Amygdala (tissue), 56 donors: ENCODE measurements at places on chromosomes 12 and 14.

GRCh38 chr12:102029141-102029540 is 32.6 kb downstream of the WASHC3 start:
- DNase-seq, result no peak

GRCh38 chr14:45799511-45799910 is 546.5 kb upstream of the MIS18BP1 start:
- no peak for DNase-seq

- DNase-seq, result peak; percentile 49
Measured at GRCh38 chr12:124512667-124513296, 54.6 kb downstream of the NCOR2 start.

DNA sequence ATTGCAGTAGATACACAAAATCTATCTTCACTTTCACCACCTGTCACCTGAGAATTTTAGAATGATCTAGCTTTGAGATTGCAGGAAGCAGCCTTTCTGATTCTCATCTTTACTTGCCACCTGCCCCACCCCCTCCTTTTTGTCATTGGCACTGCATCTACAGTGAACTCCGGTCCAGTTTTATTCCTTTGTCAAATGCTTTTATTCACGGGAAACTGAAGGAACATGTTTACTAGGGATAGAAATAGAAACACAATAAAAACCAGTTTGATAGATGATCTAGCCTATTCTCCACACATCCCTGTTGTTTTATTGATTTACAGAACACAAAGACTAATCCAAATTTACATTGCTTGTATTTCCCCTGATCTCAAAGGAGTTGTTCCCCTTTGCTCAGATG is 471.7 kb upstream of the STXBP6 start:
- no peak for DNase-seq

DNA sequence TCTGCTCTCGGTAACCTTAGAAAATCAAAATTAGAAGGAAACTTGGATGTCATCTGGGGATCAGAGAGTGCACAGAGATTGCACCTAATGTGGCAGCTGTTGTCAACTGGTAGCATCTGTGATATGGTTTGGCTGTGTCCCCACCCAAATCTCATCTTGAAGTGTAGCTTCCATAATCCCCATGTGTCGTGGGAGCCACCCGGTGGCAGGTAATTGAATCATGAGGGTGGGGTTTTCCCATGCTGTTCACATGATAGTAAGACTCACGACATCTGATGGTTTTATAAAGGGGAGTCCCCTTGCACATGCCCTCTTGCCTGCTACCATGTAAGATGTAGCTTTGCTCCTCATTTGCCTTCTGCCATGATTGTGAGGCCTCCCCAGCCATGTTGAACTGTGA is 127.7 kb upstream of the SRRM4 start:
- DNase-seq, result no peak

DNA sequence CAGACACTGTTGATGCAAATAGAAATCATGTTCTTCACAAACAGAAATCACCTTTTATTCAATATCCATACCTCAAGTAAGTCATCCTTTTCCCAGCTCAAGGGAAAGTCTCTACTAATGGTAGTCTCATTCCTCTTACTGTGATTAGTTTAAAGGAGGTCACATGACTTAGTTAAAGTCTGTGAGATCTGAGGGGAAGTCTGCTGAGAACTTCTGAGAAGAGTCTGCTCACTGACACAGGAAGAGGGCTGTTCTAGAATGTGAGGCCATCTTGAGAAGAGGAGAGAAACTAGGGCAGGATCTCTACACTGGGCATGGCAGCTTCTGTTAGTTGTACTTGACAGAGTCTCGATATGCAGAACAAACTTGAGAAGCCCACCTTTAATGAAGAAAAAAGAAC is 146.8 kb downstream of the C12orf42 start:
- DNase-seq, result no peak

DNA sequence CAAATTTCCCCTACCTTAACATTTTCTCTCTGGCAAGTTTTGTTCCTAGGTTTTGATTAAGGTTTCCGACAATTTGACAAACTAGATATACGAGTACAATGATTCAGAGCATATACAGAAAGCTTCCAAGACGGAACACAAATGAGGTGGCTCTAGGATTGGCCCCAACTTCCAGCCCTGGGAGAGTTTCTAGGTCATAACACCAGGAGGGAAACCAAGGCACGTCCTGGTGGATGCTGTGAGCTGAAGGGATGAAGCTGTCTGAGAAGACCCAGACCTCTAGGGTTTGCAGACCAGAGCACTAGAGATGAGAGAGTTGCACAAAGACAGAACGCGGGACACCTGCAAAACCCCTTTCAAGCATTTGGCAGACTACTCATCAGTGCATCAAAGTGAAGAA is 51.5 kb upstream of the CAND1 start:
- DNase-seq, result no peak

- no peak for DNase-seq
Measured at GRCh38 chr12:127822809-127823411, 444.1 kb upstream of the TMEM132C start.

- no peak for DNase-seq
Measured at GRCh38 chr12:113954547-113954946, 11.6 kb downstream of the RBM19 start.

DNA sequence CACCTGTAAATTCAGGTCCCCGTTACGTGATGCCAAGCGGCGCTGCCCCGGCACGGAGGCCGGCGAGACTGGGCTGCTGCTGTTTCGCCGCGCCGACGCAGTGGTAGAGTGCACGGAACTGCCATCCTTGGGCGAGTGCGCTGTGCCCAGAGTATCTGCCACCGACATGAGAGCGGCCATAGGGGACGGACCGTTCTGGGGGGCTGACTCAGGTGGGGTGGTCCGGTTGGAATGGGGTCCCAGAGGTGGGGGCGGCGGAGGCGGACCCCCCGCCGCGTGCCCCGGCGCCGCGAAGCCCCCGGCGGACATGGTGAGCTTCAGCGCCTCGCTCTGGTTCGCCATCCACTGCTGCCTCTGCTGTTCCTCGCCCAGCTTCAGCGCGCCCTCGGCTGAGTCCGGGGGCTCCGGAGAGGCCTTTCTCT is 2.8 kb downstream of the IRF2BPL start:
- no peak for DNase-seq

DNA sequence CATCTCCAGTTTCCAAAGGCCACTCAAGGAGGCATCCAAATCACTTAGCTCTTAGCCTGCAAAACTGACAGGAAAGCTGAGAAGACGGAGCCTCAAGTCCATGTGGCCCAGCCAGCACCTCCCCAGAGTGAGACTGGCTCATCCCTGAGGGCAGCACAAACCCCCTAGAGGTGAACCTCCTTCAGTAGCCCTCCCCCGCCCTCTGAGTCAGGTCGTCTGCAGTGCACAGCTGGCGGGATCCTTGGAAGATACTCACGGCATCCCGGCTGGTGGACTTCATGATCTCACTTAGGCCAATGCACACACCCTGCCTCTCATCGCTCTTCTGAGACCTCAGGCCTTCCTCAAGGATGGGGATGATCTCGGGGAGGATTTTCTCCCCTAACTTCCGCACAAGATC is 24.1 kb upstream of the RAB35 start:
- DNase-seq, result no peak

DNA sequence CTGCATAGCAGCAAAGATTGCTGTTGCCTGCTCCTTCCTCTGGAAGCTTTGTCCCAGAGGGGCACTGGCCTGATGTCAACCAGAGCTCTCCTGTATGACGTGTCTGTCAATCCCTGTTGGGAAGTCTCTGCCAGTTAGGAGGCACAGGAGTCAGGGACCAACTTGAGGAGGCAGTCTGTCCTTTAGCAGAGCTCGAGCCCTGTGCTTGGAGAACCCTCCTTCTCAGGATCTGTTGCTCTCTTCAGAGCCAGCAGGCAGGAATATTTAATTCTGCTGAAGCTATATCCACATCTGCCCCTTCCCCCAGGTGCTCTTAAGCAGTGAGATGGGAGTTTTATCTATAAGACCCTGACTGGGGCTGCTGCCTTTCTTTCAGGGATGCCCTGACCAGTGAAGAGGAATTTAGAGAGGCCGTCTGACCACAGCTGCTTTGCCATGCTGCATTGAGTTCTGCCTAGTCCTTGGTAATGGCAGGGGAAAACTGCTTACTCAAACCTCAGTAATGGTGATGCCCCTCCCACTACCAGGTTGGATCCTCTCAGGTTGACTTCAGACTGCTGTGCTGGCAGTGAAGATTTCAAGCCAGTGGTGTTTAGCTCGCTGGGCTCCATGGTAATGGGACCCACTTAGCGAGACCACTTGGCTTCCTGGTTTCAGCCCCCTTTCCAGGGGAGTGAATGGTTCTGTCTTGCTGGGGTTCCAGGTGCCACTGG is 218.6 kb upstream of the SLC38A2 start:
- no peak for DNase-seq

GRCh38 chr12:42323856-42324255 is 2.0 kb downstream of the ZCRB1 start:
- no peak for DNase-seq

GRCh38 chr12:104701756-104702155 is 245.0 kb downstream of the CHST11 start:
- no peak for DNase-seq

DNA sequence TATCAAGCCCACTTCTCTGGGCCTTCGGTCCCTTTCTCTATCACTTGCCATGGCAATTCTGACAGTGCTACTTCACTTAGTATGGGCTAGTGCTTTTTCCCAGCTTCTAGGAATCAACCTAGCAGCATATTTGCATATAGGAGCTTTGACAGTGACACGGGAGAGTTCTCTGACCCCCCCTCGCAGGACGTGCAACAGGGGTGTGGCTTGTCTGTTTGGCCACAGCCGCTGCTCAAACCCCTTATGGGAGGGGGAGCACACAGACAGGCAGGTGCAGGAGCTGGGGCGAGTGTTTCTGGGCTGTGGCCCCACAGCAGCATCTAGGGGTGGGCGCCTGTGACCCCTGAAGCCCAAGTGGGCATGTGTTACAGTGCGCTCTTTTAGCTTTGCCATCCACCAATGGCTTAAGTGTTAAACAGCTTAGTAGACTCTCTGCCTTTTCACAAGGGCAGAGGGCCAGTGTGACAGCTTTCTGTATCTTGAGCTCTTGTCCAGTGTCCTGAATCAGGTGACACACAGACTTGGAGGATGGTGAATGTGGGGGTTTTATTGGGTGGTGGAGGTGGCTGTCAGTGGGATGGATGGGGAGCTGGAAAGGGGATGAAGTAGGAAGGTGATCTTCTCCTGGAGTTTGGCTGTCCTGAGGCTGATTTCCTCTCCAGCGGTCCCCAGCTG is 229.3 kb downstream of the PCNX1 start:
- DNase-seq, result no peak

DNA sequence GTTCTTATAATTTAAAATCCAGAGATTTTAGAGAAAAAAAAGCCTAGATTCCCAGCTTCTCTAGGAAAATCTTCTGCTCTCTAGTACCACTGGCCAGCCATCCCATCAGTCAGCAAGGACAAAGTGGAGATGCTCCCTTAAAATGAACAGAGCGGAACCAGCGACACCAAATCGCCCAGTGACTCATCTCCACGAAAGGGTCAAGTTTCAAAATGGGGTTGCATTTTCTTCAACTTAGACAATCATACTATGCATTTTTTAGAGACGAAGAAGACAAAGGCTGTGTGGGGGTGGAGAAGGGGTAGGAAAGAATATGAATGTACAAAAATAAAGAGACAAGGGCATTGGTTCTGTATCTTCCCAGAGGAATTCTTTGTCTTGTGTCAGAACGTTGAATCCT is 212.0 kb downstream of the SLC15A4 start:
- DNase-seq, result no peak

DNA sequence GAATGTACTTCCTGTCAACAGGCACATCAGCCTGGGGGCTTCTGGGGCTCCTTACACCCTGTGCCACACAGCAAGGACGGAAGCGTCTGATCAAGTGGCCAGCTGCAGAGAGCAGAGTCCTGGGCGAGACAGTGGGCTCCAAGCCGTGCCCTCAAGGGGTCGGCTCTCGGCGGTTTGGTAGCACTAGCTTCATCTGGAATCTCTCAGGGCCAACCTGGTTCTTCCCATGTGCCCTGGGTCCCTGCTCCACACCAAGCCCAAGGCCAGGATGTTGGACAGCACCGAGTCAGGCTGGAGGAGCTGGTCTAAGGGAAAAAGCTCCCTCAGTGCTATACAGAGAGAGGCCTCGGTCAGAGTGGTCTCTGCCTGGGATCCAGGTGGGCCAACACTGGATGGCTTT is 20.5 kb downstream of the DIO3 start:
- DNase-seq, result no peak

DNA sequence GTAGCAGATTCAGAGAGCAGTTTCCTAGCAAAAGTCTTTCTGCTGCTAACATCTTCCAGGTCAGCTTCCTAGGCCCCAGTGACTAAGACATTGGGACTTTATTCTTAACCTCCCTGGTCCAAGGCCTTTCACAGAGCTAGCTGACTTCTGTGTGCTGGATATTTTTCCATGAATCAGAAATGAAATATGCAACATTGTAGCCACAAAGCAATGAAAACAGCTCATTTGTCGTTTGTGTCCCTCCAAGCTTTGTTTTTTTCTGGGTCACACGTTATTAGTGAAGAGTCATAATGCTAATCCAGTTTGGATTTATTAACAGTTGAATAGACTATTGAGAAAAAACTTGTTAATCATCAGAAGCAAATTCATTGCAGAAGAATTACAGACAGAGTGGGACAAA is 82.4 kb downstream of the ARF6 start:
- DNase-seq, result no peak

- DNase-seq, result no peak
Measured at GRCh38 chr12:62471734-62472133, 5.1 kb downstream of the MON2 start.

GRCh38 chr12:4269279-4269991 is 4.1 kb upstream of the CCND2 start:
- no peak for DNase-seq

DNA sequence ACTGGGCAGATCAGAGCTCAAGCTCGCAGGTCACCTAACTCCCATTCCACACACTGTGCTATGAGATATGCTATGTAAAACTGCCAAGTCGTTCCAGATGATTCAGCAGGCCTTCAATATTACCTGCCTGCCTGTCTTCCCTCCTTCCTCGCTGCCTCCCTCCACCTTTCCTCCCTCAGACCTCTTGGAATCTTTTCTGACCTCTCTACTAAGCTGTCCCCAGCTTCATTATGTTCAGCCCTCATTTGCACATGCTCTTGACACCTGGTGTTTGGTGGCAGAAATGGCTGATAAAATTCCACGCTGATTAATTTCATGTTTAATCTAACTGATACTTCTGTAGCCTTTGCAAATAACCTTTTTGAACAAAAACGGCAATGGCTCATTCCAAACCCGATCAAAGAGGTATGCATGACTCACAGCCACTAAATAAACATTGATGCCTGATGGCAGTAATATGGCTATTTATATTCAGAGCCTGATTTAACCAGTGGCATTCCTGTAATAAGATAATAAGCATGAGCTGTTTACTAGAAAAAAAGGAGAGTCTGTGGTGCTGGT is 130.8 kb upstream of the EGLN3 start:
- no peak for DNase-seq

DNA sequence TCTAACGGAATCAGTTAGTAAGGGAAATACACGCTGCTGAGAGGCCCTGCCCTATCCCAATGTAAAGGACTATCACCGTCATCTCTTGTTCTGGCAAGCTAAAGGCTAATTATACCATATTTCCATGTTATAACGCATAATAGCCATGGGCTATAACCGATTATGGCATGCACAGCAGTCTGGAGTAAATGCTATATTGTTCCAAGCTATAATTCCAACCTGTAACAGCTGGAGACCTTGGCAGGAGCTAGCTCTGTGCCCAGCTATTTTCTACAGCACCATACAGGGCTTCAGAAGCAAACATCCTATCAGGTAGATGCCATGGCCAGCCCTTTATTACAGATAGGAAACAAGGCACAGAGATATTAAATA is 26.3 kb downstream of the SYNE3 start:
- DNase-seq, result no peak
